ENCODE measurements at places on chromosomes 16 and 17.

GRCh38 chr17:12445331-12445730, 220.4 kb upstream of the MYOCD start:
- peak; percentile 0 for DNase-seq

GRCh38 chr17:61856035-61856434, 7.3 kb downstream of the BRIP1 start:
- DNase-seq, result no peak

DNA sequence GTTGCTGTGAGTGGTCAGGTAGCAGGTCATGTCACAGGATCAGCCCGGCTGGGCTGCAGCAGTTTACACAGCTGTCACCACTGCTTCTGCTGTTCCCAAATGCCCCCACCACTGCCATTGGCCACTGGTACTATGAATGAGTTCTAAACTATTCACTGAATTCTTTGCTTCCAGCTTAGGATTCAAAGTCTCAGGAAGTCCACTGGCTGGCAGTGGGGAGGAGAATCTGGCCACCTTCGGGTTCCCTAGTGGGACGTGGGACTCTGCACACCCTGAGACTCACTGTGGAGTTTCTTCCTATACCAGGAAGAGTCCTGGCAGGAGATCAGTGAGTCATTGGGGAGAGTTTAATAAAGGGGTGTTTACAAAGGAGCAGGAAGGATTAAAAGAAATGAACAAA, 6.9 kb downstream of the MT1X start:
- peak; percentile 35 for DNase-seq

DNA sequence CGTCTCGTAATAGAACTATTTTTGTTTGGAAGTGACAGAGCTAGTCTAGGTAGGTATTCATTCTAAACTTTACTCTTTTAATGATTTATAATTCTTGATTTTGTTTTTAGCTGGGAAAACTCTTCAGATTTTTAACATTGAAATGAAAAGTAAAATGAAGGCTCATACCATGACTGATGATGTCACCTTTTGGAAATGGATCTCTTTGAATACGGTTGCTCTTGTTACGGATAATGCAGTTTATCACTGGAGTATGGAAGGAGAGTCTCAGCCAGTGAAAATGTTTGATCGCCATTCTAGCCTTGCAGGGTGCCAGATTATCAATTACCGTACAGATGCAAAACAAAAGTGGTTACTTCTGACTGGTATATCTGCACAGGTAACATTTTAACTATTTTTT, 27.6 kb downstream of the CLTC start:
- DNase-seq, result no peak

- DNase-seq, result no peak
Measured at GRCh38 chr16:69861292-69862030, 89.7 kb upstream of the CLEC18A start.

DNA sequence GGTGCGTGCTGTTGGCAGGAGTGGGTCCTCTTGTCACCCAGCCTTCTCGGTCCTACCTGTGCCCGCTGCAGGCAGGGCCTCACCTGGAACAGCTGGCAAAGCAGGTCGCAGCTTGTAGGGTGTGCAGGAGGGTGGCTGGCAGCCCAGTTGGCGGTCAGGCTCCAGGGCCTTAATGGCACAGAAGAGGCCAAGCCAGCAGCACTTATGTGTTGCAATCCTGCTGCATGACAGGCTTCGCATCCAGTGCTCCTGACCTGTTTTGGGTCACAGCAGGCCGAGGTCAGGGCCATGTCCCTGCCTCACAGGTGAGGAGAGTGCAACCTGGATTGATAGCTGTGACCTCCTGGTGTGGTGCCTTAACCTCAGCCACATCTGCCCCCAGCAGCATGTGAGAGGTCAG, 31.9 kb downstream of the ZC3H18 start:
- DNase-seq, result no peak

DNA sequence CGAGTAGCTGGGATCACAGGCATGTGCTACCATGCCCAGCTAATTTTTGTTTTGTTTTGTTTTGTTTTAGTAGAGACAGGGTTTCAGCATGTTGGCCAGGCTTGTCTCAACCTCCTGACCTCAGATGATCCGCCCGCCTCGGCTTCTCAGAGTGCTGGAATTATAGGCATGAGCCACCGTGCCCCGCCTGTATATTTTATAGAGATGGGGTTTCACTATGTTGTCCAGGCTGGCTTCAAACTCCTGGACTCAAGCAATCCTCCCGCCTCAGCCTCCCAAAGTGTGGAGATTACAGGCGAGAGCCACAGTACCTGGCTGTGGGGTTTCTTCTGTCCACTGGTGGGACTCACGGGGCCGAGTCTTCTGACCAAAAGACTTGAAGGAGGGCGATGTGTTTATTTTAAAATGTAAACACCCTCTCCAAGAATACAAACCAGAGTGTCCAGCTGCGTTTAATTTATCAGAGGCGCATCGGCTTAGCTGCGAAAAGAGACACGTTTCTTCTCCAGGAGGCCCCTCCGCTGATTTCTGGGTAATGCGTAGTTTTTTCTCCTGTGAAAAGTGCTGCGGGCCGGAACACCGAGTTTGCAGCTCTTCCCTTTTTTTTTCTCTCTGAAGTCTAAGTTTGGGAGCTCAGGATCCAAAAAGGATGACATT, 86.9 kb upstream of the CIBAR2 start:
- no peak for DNase-seq

GRCh38 chr17:31114956-31115555, 20.3 kb downstream of the NF1 start:
- DNase-seq, result no peak

GRCh38 chr17:75703591-75703990, 17.7 kb upstream of the ITGB4 start:
- peak; percentile 80 for DNase-seq

DNA sequence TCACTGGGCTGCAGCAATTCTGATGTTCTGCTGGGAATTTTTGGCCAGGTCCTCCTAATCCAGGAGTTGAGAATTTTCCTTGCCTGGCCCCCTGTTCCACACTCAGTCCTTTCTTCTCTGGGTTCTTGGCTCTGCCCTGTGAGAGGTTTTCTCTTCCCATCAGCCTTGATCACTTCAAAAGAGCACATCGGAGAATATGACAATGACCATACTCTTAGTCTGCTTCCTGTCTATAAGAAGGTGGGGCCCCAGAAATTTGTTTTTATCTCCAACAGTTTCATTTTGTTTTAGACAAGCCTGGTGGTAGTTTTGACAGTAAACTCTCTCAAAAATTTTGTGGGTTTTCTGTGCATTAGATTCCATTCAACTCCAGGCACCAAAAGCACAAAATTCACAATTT, 70.7 kb downstream of the C17orf67 start:
- peak; percentile 55 for DNase-seq

DNA sequence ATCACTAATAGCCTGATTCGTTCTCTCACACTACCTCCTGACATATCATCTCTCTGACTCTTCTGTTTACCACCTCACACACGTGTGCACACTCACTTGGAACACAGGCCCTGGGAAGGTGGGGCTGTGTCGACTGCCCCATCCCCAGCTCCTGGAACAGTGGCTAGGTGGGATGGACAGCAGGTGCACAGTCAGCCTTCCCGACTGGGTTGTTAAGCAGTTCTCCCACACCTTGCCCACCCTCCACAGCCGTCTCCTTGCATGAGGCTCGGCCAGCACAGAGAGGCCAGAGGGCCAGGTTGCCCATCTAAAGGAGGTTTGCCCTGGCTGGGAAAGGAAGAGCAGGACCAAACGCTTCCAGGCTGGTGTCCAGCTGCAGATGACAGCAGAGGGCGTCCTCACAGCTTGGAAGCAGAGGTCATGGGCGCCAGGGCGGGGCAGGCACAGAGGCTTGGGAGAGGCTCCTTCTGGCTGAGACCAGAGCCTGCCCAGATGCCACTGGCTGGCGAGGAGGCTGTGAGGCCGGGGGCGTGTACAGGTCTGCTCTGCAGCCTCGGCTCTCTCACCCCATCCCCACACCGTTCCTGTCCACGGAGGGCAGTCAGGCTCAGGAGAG, 92.8 kb downstream of the AMFR start:
- DNase-seq, result peak; percentile 76

GRCh38 chr17:29948448-29949215, 7.2 kb downstream of the EFCAB5 start:
- DNase-seq, result no peak

DNA sequence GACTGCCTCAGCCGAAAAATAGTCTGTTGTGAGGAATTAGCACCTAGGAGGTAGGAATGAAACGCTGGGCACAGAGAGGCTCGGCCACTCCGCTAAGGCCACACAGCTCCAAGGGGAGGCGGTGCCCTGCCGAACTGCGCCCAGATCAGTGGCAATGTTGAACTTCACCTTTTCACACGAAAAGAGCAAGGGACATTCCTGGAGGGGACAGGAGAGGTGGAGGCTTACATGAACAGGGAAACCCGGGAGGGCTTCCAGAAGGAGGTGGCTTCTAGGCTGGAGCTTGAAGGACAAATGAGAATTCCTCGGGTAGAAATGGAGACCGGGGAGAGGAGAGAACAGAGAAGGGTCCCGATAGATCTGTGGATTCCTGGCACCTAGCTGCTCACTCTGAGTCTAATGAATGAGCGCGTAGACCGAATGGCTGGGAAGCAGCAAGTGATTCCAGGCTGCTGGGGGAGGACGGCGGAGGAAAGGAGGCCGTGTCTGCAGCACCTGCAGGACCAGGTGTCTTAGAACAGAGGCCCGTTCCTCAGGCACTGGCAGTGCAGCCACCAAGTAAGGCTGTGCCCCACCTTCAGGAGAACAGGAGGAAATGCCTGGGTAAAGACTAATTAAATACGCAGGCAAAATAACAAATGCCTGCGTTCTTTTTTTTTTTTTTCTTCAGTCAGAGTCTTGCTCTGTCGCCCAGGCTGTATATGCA, 722 bp upstream of the SLC38A10 start:
- DNase-seq, result peak; percentile 78

DNA sequence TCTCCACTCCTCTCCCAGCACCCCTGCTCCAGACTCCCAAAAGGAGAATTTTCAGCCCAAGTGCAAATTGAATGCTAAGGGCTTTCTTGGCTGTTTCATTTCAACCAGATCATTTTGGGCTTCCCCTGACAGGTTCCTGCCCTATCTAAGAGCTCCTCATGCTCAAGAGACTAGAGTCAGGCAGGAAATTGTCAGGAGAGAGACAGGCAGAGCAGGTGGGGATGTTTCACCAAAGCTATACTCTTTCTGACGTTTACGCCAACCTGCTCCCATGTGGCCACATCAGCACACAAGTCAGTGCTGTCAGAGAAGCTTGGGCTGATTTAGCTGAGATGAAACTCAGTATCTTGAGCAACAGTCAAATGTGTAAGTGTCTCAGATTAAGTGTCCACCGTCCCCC, 31.4 kb downstream of the HIC1 start:
- no peak for DNase-seq

GRCh38 chr17:12250973-12251372, 230.3 kb downstream of the MAP2K4 start:
- DNase-seq, result no peak

- no peak for DNase-seq
Measured at GRCh38 chr17:67492251-67492740, 115.2 kb downstream of the PITPNC1 start.

GRCh38 chr16:47013910-47014309, 40.4 kb upstream of the DNAJA2 start:
- DNase-seq, result no peak

DNA sequence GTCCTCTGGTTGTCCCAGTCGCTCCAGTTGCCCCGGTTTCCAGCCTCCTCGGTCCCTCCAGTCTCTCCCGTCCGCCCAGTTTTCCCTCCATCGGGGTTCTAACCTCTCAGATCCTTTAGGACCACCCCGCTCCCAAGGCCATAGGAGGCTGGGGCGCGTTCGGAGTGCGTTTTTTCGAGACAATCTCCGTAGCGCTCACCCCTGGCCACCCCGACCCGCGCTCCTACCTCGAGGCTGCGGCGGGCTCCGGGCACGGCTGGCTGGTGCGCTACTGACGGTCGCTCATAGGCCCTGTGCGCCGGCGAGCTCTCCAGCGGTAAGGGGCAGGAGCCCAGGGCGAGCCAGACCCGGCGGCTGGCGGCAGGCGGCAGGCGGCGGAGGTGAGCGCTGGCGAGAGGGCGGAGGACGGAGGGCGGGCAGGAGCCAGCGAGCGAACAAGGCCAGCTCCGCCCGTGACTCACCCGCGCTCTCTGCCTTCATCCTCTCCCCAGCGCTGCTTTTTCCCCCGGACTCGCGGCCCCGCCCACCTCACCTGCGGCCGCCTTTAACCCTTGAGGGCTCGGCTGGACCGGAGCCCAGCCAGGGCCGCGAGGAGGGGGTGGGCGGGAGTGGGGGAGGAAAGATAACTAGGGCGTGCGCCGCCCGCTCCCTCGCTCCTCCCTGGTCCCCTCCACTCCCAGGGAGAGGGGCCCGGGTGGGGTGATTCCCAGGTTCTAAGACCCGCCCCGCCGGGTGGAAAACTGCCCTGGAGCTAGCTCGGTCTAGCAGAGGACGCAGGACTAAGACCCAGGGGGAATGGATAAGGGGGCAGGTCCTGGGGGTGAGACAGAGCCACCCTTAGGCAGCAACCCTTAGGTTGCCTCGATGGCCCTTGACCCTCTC, at the start of gene SP6:
Gene SP6 (minus strand): TSS at position 472 of the 882 bp plus-strand sequence. CDS start 2,734 bp downstream, outside the sequence.
- peak; percentile 90 for DNase-seq

GRCh38 chr17:17161121-17161520, 45.0 kb downstream of the PLD6 start:
- DNase-seq, result no peak

GRCh38 chr17:31297090-31297489, at the start of gene OMG:
TSS of gene OMG (minus strand) at chr17:31297239. CDS start at chr17:31296331, 908 bp downstream.
- no peak for DNase-seq

GRCh38 chr16:30567991-30568638, 3.4 kb downstream of the ZNF688 start:
- DNase-seq, result peak; percentile 79

DNA sequence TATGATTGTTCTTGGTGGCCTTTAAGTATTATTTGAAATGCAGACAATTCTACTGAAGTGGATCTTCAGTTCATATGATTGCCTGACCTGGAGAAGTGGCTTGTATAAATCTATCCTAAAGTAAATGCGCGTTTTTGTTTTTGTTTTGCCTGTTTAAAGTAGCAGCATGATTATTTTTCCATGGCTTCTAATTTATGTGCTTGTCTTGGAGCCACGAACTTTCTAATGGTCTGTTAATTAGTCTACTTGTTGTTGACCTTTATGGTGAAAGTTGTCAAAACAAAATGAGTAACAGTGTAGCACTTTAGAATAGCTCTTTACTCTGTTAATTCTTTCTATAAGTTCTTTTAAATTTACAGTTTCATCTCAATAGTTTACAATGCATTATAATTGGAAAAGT, 1.7 kb downstream of the PRKAR1A start:
- DNase-seq, result no peak

GRCh38 chr17:56157845-56158244, 4.6 kb downstream of the ANKFN1 start:
- no peak for DNase-seq

DNA sequence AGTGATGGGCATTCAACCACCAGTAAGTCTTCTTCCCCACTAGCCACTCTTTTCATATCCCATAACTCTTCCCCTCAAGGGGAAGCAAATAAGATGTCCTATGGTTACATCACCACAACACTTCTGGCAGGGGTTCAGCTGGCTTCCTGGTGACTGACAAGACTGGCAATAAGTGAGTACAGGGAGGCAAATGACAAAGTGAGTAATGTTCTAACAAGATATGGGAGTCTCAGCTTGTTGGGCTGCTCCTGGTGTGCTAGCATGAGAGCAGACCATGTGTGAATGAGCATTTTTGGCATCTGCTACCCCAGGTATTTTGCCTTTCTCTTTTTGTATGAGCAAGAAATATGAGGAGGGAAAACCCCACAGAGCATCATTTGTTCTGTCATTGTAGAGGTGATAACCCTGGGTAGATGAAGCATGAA, 9.9 kb downstream of the TMIGD1 start:
- peak; percentile 46 for DNase-seq

Measured in ELR (cell line).